ENCODE measurements at places on chromosomes 16 and 17. TPM values are rescaled to one million over a fixed set of nuclear protein-coding genes. Genes with fewer than 3 reads are reported as not detected.

Gene ZNF385C
- total RNA-seq: not detected

Gene SSTR5
- total RNA-seq: 0.12 TPM

Gene TRAF4
- 23.9 TPM for total RNA-seq

Gene TBC1D28
- total RNA-seq: not detected

Gene NEUROD2
- total RNA-seq: not detected

Gene ZNF469
- 0.92 TPM for total RNA-seq

Gene NPIPB2
- total RNA-seq: 3.7 TPM
